Kidney epithelial cell (primary cell): ENCODE measurements at places on chromosomes 3 and 15.
A peak's percentile ranks its signal among the peaks of the same experiment; 100 is the strongest.

DNA sequence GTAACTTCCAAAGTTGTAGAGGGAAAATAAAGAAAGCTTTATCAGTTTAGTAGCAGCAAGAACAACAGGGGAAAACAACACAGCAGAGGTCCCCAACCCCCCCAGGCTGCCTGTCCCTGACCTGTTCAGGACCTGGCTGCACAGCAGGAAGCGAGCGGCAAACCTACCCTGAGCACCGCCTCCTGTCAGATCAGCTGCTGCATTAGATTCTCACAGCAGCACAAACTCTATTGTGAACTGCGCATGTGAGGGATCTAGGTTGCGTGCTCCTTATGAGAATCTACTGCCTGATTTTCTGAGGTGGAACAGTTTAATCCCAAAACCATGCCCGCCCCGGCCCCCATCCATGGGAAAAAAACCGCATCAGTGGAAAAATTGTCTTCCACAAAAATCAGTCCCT lies 40.3 kb downstream of the USP50 start:
- no peak for DNase-seq

DNA sequence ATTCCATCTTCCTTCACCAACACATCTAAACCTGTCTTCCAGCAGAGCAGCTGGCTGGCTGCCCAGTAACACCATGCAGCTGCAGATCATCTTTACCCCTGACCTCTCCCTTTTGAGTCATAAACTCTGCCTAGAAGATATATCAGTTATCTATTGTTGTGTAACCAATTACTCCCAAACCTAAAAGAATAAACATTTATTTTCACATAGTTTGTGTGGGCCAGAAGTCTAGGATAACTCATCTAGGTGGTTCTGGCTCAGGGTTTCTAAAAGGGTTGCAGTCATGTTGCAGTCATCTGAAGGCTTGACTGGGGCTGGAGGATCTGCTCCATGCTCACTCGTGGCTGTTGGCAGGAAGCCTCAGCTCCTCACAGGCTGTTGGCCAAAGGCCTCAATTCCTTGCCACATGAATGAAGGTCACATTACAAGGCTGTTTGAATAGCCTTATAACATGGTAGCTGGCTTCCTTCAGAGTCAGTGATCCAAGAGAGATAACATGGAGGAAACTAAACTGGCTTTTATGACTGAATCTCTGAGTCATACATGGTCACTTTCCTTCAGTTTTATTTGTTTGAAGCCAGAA lies 92.8 kb downstream of the GOLIM4 start:
- no peak for DNase-seq

GRCh38 chr3:197490098-197491058 lies 65.4 kb downstream of the BDH1 start:
- DNase-seq, result peak; percentile 64

- DNase-seq, result peak; percentile 56
These were observed 19.3 kb upstream of the SLC12A8 start for GRCh38 chr3:125231895-125232294.

GRCh38 chr3:190443257-190443656 lies 6.4 kb downstream of the TMEM207 start:
- DNase-seq, result no peak

GRCh38 chr3:126442094-126442855 lies 33.4 kb downstream of the ZXDC start:
- DNase-seq, result no peak

- DNase-seq, result no peak
These were observed 200.7 kb downstream of the SATB1 start for GRCh38 chr3:18224426-18224825.

DNA sequence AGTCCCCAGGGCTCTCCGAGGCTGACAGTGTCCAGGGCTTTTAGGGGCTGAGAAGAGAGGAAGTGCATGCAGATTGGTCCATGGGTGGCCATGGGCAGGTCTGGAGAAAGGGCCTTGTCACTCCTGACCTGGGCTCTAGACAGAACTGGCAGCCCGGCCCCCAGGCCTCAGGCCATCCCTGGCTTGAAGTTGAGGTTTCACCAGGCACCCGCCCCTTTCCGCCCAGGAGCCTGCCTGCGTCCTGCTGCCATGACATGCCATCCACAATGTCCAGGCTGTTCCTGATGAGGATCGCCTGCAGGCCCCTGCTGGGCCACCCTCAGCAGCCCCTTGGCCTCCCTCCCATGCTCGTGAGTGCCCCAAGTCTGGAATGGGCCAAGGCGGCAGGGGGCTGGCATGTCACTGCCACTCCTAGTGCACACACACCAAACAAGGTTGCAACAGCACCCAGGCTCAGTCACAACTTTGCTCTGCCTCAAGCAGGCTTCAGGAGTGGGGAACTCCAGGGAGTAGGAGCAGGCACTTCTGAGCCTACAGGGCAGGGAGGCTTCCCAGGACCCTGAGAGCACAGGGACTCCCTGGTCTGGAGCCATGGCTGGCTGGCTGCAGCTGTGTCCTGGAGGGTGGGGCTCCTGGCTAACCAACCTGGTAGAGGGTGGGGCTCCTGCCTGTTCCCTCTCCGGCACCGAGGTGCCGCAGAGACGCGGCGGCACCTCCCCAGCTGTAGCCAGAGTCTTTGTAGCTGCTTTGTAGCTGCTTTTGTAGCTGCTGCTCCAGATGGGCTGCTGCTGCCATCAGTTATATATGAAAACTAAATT lies 1457.1 kb upstream of the GBE1 start:
- DNase-seq, result no peak

DNA sequence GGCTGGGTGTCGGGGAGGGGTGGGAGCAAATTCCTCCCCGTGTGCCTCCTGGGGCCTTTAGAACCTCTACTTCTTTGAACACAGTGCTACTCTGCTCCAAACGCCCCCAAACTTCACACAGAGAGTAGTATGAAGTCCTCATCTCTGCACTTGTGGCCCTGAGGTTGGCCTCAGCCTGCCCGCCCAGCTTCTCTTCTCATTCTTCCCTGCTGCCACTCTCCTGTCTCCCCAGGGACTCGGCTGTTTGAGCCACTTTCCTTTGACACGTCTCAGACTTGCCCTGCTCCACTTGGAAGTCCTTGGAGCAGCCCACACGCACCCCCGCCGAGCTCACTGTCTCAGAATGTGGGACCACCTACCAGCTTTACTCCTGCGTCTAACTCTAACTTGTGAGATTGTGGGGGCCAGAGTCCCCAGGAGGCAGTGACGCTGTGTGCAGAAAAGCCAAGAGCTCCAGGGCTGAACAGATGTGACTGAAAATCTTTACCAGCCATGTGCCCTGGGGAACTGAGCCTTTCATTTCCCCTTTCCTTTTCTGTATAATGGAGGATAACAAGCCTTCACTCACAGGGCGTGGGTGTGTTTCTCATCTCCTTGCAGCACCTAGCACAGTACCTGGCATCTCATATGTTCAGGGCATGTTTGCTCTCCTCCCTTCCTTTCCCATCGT lies 233.6 kb upstream of the CTDSPL start:
- no peak for DNase-seq

GRCh38 chr15:68479870-68480269 lies 47.9 kb upstream of the ITGA11 start:
- no peak for DNase-seq

DNA sequence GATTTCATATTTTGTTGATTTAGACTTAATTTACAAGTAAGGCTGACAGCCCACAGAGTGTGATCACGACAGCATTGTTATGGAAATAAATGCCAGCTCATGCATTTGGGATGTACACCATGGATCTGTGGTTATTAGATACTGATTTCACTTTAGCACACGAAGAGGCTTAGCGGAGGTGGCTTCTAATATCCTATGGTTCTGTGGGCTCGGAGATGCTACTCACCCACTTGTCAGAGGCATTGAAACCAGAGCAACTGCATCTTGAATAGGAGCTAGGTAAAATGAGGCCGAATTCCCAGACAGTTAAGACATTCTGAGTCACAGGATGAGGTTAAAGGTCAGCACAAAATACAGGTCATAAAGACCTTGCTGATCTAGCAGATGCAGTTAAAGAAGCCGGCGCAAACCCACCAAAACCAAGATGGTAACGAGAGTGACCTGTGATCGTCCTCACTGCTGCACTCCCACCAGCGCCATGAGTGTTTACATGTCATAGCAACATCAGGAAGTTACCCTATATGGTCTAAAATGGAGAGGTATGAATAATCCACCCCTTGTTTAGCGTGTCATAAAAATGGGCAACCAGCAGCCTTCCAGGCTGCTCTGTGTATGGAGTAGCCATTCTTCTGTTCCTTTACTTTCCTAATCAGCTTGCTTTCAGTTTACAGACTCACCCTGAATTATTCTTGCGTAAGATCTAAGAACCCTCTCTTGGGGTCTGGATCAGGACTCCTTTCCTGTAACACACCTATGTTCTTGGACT lies 117.5 kb downstream of the PGPEP1L start:
- peak; percentile 96 for DNase-seq

- DNase-seq, result no peak
These were observed 451 bp downstream of the CHCHD4 start for GRCh38 chr3:14124223-14124614.

- DNase-seq, result no peak
These were observed 127.2 kb upstream of the IQSEC1 start for GRCh38 chr3:13200465-13200864.

DNA sequence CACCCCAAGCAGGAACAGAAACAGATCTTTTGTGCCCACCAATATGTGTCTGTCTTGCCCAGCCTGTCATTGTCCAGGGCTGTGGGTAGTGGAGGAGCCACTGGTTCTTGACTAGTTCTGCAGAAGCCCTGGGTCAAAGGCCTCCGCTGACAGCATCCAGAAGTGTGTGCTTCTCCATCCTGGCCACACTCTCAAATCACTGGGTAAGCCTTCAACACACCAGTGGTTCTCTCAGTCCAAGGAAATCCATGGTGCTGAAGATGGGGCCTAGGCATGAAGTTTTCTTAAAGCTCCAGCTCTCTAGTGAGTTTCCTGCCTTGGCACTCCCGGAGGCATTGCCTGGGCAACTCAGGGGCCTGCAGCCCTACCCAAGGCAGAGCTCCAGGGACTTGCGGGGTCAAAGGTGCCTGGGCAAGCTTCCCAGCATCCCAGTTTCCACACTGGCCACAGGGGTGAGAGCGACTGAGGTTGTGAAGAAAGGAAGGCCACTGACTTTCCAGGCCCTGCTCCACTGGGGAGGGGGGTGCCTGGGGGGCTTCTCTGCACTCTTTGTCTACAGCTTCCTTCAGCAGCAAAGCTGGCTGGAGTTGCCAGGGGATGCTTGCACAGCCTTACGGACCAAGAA lies 37.9 kb upstream of the RPL32 start:
- DNase-seq, result no peak

GRCh38 chr15:28191832-28192231 lies 92.7 kb upstream of the OCA2 start:
- peak; percentile 71 for DNase-seq

DNA sequence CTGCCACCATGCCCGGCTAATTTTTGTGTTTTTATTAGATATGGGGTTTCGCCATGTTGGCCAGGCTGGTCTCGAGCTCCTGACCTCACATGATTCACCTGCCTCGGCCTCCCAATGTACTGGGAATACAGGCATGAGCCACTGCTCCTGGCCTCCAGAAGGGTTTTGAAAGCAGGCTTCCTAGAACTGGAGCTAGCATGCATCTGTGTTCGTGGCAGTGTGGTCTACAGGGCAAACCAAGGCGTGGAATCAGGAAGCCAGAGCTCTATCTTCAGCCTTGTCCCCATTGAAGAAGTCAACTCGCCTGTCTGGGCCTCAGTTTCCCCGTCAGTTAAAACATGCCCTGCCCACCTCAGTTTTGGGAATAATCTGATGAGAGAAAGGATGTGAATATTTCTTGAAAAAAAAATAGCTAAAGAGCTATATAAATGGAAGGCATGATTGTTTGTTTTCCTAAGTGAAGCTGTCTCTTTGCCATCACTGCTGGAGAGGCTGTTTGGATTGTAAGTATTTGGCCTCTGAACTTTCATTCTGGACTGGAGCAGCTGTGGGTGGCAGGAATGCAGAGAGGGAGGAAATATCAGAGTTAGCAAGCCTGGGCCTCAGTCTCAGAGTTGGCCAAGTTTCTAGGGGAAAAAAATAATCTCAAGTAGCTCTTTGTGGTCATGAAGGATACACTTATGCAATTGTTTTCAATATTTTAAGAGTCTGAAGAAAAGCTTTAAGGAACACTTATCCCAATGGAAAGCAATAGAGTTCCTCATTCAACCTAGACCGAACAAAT lies 36.5 kb upstream of the UACA start:
- no peak for DNase-seq

GRCh38 chr15:72077950-72078349 lies 40.0 kb downstream of the MYO9A start:
- no peak for DNase-seq

- DNase-seq, result peak; percentile 75
These were observed 20.6 kb downstream of the SMAD3 start for GRCh38 chr15:67085818-67086636.

GRCh38 chr3:68787106-68787626 lies 145.2 kb downstream of the TAFA4 start:
- DNase-seq, result no peak

DNA sequence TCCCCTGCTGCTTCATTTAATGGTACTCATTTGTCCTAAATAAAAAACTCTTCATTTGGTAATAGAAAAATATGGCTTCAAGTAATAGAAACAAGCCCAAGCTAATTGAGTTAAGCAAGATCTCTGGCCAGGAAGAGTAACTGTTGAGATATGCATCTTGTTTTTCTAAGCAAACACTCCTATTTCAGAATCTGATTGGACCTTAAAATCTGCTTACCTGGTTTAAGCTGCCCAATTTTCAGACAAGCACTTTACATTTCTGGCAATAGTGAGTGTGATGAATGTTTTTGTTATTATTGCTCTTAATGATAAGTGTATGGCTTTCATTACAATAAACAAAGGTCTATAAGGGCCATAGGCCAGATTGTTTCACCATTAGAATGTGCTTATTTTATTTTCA lies 86.2 kb downstream of the CMSS1 start:
- DNase-seq, result no peak
